ENCODE measurements at places on chromosomes 2 and 18.

DNA sequence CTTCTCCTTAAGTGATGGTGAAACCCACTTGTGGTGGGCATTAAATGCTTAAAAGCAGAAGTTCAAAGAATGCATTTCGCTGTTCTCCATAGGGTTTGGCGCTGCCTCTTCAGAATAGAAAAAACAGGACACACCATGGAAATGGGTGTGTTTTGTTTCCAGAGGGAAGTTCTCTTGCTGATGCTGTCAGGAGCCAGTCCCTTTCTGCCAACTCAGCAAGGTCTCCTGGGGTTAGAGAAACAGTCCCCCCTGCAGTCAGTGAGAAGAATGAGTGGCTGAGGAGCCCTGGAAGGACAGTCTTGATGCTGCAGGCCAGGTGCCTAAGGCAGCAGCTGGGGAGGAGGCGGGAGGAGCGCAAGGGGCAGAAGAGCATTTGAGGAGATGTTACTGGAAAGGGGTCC lies 37.8 kb upstream of the ASAP2 start:
- DNase-seq: no peak

GRCh38 chr2:50438259-50438658 lies 593.7 kb downstream of the NRXN1 start:
- DNase-seq: no peak

- DNase-seq: no peak
Observed at GRCh38 chr2:35741556-35741955, 614.0 kb upstream of the CRIM1 start.

DNA sequence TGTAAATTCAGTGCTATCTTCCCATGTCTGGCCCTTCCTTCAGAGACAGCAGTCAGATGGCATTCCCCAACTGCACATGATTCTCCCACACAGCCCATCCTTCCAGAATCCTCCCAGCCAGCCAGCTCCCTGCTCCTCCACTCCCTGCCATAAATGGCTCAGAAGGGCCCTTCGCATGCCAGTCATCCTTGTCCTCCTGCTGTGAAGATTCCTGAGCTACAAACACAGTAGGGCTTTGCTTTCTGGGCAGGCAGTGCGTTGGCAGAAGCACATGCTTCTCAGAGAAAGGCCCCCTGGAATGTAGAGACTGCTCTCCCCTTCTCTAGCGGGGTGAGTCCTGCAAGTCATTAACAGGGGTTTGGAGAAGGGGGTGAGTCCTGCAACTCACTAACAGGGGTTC lies 71.9 kb downstream of the TEX51 start:
- DNase-seq: no peak

DNA sequence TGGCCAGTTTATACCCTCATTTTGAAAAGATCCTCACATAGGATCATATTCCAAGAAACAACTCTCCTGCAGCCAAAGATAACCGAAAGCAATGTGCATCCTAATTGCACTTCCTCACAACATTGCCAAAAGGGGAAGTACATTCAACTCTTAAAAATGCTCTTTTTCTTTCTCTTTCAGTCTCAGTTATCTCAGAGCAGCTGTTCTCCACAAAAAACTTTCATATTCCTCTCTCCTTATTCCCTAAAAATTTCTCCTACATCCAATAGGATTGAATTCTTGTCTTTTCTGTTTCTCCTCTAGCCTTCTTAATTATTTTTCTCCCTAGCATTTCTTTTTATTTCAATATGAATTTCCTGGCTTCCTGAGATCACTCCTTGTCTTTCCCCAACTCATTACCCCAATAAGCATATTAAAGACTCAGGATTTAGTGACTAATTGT lies 7.4 kb upstream of the VRK2 start:
- DNase-seq: no peak

GRCh38 chr2:190537765-190538164 lies 3.2 kb upstream of the NEMP2 start:
- no peak for DNase-seq

- DNase-seq: no peak
Observed at GRCh38 chr18:39870591-39870990, 2084.4 kb upstream of the PIK3C3 start.

GRCh38 chr18:59918997-59919396 lies 19.2 kb downstream of the PMAIP1 start:
- no peak for DNase-seq

- no peak for DNase-seq
Observed at GRCh38 chr2:223877721-223878410, 40.5 kb upstream of the AP1S3 start.

DNA sequence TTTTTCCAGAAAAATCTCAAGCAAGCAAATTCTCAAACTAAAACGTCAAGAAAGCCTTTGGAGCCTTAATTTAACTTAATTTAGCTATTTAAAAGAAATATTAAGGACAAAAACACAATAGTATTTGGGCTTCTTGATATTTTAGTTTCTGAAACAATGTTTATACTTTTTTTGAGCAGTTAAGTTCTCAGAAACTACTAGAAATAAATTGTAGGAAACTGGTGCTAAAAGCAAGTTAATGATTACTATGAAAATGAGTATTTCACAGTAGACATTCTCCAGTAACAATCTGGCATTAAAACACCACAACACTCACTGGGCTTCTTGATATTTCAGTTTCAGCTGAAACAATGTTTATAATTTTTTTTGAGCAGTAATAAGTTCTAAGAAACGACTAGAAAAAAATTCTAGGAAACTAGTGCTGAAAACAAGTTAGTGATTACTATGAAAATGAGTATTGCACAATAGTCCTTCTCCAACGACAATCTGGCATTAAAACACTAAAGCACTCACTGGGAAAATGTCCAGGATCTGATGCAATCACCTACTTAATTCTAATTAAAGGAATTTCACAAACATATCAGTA lies 45.1 kb downstream of the TRAK2 start:
- no peak for DNase-seq

DNA sequence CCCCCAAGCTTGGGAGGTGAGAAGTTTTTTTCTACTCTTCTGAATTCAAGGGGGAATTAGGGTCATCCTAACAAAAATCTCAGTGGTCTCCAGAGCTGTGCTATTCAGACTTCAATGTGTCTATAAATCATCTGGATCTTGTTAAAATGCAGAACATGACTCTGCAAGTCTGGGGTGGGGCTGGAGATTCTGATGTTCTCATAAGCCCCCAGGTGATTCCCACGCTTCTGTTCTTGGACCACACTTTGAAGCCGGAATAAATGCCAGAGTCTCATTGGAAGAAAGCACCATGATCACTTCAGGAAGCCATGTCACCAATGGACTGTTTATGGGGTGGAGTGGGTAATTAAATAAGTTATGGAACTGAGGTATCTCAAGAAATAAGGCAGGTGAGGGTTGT lies 22.2 kb upstream of the SLC16A14 start:
- DNase-seq: no peak

GRCh38 chr2:218081063-218081462 lies 12.0 kb downstream of the RUFY4 start:
- no peak for DNase-seq

GRCh38 chr18:6022074-6022444 lies 126.7 kb upstream of the TMEM200C start:
- no peak for DNase-seq

DNA sequence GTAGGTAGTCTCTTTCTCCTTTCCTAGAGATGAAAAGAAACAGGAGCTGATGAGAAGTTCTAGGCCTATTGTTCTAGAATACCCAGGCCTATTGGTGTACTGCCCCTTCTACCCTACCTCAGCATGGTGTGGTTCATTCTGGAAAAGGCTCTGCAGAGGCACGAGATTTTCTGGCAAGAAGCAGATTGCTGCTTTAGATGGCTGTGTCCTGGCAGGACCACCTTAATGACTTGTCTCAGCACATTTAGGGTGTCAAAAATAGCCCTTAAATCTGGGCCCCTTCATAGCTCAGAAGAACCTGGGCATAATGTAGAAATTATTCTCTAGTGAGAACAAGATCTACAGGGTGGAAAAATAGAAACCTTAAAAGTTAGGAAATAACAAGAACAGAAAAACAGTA lies 87.9 kb downstream of the BCL2L11 start:
- DNase-seq: no peak

DNA sequence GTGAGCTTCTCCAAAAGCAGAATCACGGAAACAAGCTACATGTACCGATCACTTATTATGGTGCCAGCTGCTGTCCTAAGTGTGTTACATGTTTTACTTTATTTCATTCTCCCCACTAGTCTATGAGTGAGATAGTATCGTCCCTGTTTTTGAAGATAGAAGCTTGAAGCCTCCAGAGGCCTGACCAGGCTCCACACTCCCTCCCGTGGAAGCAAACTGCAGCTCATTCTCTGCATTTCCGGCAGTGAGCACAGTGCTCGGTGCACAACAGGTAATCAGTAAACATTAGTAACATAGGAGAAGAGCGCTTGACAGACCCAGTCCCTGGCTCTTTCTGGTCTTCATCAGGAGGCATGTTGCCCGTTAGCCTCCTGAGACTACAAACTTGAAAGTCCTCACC lies 72.9 kb downstream of the ZBTB7C start:
- no peak for DNase-seq

GRCh38 chr2:43021791-43022509 lies 204.5 kb downstream of the ZFP36L2 start:
- no peak for DNase-seq

DNA sequence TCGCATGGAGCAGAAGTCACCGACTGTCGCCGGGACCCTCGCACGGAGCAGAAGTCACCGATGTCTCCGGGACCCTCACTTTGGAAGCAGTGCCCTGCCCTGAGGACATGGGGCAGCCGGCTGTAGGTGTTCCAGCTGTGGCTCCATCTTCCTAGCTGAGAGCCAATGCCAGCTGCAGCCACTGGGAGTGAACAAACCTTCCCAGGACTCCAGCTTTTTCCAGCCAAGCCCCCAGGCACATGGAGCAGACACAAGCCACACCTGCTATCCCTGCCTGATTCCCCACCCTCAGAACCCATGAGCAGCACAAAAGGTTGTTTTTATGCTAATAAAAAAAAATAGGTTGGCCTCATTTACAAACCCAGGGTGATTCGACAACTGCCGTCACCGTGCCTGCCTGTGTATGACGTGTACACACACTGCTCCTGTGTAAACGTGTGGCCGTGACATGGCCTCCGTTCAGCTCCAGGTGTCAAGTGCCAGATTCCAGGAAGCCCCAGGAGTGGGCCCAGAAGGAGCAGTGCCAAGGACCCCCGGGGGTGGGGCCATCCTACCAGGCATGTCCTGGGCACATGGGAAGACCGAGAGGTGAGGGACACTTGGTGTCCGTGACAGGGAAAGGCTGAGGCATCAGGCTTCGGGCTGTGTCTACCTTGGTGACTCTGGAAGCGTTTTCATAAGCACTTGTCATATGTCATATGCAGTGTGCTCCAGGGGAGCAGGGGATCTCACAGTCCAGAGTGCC lies 91.5 kb downstream of the EIPR1 start:
- DNase-seq: no peak

GRCh38 chr18:22175346-22175745 lies 6.0 kb downstream of the GATA6 start:
- no peak for DNase-seq

- DNase-seq: no peak
Observed at GRCh38 chr2:216478151-216478550, 20.5 kb upstream of the RPL37A start.

DNA sequence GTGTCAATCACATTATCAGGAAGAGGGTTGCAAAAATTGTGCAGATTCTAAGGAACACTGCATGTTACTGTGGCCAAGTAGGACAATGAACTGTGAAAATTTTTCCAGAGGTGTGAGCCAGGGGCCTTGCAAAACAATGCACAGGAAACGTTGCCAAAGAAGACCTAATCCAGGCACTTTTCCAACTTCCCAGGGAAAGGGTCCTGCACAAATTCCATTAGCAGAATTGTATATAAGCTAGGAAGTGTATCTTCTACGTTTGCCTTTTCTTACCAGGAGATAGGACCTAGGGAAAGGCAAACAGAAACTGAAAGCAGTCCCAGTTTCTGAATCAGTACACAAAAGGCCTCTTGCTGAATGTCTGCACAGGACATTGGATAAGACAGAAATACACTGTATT lies 1888.3 kb upstream of the CELF4 start:
- no peak for DNase-seq

DNA sequence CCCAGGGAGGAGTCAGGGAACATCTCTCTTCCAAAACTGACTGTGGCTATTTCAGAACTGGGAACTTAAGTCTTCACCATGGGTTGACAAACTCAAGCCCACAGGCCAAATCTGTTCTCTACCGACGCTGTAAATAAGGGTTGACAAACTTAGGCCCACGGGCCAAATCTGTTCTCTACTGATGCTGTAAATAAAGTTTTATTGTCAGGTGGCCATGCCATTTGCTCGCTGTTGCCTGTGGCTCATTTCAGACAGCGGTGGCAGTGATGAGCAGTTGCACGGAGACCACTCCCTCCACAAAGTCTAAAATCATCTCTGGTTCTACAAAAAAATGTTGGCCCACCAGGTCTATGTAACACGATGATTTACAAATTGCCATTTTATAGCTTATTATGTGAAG lies 160.9 kb downstream of the MYT1L start:
- DNase-seq: no peak

GRCh38 chr2:78355967-78356366 lies 669.5 kb upstream of the REG3G start:
- no peak for DNase-seq

GRCh38 chr18:61308004-61308403 lies 25.2 kb upstream of the CDH20 start:
- DNase-seq: no peak

DNA sequence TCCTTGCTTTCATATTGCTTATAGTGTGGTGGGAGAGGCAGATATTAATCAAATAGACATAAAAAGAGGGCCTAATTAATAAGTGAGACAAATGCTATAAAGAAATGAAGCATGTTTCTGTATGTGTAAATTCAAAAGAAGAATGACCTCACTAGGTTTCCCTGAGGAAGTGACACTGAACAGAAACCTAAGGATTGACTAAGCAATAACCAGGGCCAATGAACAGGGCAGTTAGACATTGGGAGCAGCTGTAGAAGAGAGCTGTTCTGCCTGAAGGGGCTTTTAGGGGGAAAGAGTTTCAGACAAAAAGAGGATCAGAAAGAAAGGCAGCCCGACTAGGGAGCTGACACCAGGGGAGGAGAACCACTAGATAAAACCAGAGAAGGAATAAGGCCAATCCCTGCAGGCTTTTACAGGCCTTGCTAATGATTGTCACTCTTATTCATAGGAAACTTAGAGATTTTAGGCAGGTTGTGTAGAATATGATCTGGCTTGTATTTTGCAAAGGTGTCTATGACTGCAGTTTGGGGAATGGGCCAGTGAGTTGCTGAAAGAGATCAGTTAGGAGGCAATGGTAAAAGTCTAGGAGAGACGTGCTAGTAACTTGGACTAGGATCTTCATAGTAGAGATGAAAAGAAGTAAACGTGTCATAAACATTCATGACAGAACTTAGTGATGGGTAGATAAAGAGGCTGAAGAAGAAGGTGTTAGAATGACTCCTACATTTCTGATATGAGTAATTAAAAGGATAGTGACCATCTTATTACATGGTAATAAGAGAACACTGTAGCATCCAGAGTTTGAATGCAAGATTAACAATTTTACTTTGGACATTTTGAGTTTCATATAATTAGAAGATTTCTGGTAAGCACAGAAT lies 26.8 kb upstream of the NABP1 start:
- DNase-seq: no peak

- no peak for DNase-seq
Observed at GRCh38 chr2:74915743-74916142, 42.7 kb upstream of the POLE4 start.

- DNase-seq: no peak
Observed at GRCh38 chr2:73043276-73043675, 28.2 kb downstream of the SFXN5 start.

- DNase-seq: no peak
Observed at GRCh38 chr18:37341016-37341415, 224.6 kb downstream of the CELF4 start.

- DNase-seq: no peak
Observed at GRCh38 chr2:235694721-235695601, 201.1 kb downstream of the AGAP1 start.
